ENCODE measurements at places on chromosomes 3 and 15. TPM values are rescaled to one million over a fixed set of nuclear protein-coding genes. Genes with fewer than 3 reads are reported as not detected.

GRCh38 chr3:104612218-104612617 is 754.5 kb upstream of the ALCAM start:
- H3K27me3 ChIP-seq: no peaks in the 10 kb centered on the region
- H3K27ac ChIP-seq: no peak overlapping the region
- no peaks in the 10 kb centered on the region for H3K36me3 ChIP-seq
- no peaks in the 10 kb centered on the region for H3K4me1 ChIP-seq
- DNase-seq: no peak

- no peaks in the 10 kb centered on the region for H3K27me3 ChIP-seq
- no peak for DNase-seq
- no peaks in the 10 kb centered on the region for H3K36me3 ChIP-seq
- no peak overlapping the region for H3K4me3 ChIP-seq
- H3K27ac ChIP-seq: no peak overlapping the region
These were observed 618.6 kb downstream of the NLGN1 start for GRCh38 chr3:174016186-174016585.

DNA sequence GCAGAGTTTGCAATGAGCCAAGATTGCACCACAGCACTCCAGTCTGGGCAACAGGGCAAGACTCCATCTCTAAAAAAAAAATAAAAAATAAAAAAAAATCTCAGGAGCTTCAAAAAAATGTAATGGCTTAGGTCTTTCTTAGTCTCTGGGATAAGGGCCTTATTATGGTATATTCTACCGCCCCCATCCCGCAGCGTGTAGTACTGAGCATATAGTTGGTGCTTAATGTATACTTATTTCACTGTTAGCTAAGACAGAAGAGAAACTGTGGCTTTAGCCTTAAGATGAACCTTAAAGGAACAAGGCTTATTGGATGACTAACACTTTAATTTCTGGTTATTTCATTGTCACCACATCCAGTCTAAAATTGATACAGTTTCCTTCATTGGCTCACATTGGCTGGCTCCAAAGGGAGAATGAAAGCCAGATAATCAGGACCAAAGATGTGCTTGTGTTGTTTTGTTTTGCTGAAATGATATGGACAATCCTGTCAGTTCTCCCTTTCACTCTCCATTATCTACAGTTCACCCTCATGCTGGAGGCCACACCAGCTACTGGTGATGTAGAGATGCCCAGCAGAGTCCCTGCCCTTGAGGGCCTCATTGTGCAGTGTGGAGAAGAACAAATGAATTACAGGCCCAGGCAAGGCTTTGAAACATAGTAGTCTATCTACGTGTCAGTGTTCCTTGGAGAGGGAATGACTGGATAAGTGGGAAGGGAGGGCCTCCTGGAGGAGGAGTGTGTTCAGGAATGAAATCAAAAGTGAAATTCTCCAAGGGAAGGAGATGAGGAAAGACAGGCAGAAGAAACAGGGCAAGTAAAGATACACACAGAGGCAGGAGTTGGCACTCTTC is 17.4 kb upstream of the RAF1 start:
- DNase-seq: no peak
- no peak overlapping the region for H3K4me3 ChIP-seq
- H3K27ac ChIP-seq: peak overlapping the region; percentile 53
- peaks cover 4% of the 10 kb centered on the region for H3K4me1 ChIP-seq
- no peaks in the 10 kb centered on the region for H3K36me3 ChIP-seq

DNA sequence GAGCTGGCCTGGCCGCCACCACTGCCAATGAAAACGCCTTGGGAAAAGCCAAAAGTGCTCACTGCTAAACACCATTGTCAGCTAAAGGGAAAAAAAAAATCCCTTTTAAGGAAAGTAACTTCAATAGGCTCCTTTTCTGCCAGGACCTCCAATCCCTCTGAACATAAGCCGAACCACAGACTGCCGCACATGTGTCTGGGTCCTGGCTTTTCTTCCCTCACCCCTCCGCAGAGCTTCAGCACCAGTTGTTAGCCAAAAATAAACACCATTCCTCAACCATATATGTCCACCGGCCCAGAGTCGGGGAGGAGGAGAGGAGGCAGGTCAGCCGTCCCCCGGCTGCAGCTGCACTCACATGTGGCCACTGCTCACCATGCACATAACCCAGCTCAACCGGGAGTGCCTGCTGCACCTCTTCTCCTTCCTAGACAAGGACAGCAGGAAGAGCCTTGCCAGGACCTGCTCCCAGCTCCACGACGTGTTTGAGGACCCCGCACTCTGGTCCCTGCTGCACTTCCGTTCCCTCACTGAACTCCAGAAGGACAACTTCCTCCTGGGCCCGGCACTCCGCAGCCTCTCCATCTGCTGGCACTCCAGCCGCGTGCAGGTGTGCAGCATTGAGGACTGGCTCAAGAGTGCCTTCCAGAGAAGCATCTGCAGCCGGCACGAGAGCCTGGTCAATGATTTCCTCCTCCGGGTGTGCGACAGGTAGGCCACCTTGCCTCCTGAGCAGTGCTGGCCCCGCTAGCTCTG is at the start of gene FBXL22:
TSS of gene FBXL22 (plus strand) at position 350 of the 753 bp plus-strand sequence. CDS start at position 356, 6 bp downstream.
- no peak within 1 kb of the TSS for H3K4me3 ChIP-seq
- no peak for DNase-seq
- peaks cover 55% of the 10 kb centered on the region for H3K4me1 ChIP-seq
- peak within 1 kb of the TSS; percentile 55 for H3K27ac ChIP-seq
- H3K36me3 ChIP-seq: peaks cover 28% of the 10 kb centered on the region
- H3K27me3 ChIP-seq: no peaks in the 10 kb centered on the region

DNA sequence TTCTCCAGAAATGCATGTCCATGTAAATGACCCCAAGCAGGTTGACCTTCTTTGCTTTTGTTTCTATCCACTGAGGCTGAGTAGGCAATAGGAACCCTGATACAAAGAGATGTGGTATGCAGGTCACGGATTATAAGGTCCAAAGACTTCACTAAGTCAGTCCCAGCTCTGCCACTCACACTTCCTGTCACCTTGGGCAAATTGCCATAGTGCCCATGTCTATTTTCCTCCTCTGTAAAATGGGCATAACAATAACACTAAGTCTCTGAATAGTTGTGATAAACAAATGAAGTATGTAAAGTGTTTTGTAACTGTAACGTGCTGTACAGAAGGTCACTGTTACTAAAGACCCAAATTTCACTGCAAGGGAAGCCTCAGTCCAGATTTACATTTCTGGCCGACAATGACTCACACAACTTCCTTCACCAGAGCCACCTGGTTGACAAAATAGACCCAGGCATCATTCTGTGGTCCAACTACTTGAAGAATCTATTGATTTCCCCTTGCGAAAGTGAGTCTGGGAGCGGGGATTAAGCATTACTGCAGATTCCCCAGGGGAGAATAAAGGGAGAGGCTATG is 175.4 kb upstream of the LPP start:
- H3K4me3 ChIP-seq: no peak overlapping the region
- peaks cover 10% of the 10 kb centered on the region for H3K36me3 ChIP-seq
- H3K27ac ChIP-seq: no peak overlapping the region

- peak; percentile 22 for DNase-seq
- no peaks in the 10 kb centered on the region for H3K27me3 ChIP-seq
- H3K4me3 ChIP-seq: no peak overlapping the region
- peaks cover 18% of the 10 kb centered on the region for H3K4me1 ChIP-seq
These were observed 24.3 kb downstream of the MTHFS start for GRCh38 chr15:79872358-79873017.

DNA sequence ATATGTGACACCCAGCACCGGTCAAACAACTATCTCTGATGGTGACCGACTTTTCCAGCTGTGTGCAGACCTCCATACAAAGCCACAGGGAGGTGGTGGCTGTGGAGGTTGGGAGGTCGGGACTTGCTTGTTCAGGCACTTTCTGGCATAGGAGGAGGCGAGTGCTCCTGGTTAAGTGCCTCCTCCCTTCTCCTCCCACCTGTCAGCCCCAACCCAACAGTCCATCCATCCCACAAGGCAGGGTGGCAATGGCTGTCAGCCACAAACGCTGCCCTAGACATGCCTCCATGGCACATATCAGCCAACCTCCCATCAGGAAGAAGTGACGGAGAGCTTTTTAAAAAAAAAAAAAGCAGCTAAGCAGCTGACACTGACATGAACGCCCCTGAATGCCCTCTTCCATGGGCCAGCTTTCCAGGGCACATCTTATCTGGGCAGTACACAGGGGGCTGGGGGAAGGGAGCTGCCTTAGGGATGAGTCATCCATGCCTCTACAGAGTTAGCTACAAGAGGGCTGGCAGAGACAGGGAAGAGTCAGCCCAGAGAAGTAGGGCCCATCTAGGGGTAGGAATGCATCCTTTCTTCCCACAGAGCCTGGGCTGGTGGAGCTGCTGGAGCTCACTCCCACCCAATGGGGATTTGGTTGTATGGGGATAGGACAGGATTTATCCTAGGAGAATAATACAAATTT is 41.2 kb downstream of the CCDC12 start:
- H3K27me3 ChIP-seq: no peaks in the 10 kb centered on the region
- no peak overlapping the region for H3K27ac ChIP-seq
- DNase-seq: no peak
- H3K36me3 ChIP-seq: peaks cover 58% of the 10 kb centered on the region

- H3K27me3 ChIP-seq: no peaks in the 10 kb centered on the region
- H3K4me3 ChIP-seq: no peak overlapping the region
- no peak for DNase-seq
- H3K4me1 ChIP-seq: peaks cover 3% of the 10 kb centered on the region
These were observed 43.2 kb downstream of the KLHL25 start for GRCh38 chr15:85751291-85752123.

The TAGLN3 gene
- 0.46 TPM for total RNA-seq

The AHSG gene
- total RNA-seq: not detected

The HAPLN3 gene
- 71.4 TPM for total RNA-seq
